ENCODE measurements at places on chromosomes 2 and 18.

GRCh38 chr18:79515944-79516351 lies 120.2 kb downstream of the NFATC1 start:
- no peak for DNase-seq

GRCh38 chr2:3522961-3523421 lies 3.7 kb upstream of the ADI1 start:
- peak; percentile 40 for DNase-seq

- peak; percentile 63 for DNase-seq
Measured at GRCh38 chr2:102048465-102048864, 56.7 kb downstream of the IL1R2 start.

- DNase-seq: peak; percentile 19
Measured at GRCh38 chr2:224711859-224712665, 4.1 kb downstream of the CCDC195 start.

DNA sequence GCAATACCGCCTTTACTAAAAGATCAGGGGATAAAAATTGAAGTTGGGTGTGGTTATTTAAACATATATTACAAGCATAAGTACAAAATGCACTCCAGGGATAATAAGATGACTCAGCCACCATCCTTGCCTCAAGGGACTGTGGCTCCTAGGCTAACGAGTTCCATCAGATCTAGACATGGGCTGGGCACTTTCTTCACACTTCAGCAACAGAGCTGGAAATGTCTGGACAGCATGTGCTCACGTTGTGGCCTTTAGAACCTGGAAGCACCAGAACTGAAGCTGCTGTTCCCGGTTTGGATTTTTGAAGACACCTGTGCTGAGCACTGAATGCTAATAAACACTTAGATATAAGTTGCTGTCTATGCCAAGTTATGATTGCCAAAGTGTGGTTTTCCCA lies 384.2 kb upstream of the SALL3 start:
- DNase-seq: no peak

- no peak for DNase-seq
Measured at GRCh38 chr2:70515938-70516337, 37.7 kb downstream of the TGFA start.

DNA sequence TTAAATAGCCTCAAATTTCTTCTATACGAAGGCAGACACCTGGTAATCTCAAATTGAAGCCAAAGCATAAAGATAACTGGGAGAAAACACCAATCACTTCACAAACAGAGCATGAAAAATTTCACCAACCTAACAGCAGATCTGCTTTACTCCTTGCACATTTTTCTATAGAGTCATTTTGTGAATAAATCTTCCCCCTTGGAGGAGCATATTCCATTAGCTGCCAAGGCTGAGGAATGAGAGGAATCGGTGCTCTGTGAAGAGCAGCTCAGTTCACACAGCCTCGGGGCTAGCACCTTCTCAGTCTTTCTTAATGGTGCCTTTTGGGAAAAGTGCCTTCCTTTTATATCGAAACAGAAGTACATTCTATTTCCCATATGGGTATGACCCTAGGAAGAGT lies 1313.7 kb upstream of the NRXN1 start:
- no peak for DNase-seq

DNA sequence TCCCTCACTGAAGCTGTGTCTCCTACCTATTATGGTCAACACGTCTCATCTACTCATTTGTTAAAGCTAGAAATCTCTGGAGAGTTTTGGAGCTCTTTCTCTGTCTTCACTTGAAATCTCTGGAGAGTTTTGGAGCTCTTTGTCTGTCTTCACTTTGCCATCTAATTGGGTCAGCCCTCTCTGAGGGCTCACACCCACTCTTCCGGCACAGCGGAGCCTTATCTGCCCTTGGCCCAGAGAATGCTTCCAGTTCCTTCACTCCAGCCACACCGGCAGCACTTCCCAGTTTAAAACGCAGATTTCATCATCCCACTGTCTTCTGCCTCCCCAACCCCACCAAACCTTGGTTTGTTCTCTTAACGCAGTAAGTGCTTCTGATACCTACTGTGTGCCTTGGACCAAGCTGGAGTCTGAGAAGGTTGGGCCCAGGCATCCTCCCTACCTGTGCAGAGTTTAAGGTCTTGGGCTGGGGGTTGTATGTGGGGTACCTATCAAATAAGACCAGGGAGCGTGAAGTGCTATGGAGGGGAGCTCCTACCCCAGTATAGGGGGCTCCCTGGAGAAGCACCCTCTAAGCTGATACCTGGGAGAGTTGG lies 5.0 kb downstream of the HPCAL1 start:
- DNase-seq: no peak

- DNase-seq: no peak
Measured at GRCh38 chr2:128312411-128312810, 6.3 kb downstream of the HS6ST1 start.

DNA sequence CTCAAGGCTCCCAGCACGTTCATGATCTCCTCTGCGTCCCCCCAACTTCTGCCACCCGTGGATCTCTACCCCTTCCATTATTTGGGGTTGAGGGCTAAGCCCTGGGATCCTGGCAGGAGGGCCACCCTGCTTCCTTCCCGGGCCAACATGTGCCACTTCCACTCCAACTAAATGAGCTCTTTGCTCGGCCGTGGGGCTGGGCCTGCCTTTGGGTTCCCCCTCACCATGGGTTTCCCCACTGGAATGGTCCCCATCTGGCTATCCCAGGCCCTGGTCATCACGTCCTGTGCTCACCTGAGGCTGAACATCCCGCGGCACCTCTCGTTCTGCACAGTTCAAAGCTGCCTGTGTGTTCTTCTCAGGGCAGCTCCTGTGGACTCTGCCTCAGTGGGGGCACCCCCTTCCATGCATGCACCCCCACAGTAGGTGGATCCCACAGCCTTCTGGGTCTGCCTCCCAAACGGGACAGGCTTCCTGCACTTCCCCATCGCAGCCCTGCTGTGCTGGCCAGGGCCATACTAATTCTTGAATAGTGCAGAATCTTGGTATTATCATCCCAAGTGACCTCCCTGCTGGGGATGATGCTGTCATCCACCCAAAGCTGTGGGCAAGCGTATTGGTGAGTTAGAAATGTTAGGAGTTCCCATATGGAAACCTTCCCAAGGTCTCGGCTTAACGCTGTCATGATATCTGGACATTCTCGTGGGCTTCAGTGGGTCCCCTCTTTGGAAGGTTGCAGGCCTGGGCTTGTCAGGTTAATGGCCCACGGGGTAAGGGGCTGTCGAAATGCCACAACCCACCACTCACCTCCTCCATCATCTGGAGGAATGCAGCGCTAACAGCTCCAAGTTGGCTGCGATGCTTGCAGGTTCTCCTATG lies 150.5 kb upstream of the TWIST2 start:
- no peak for DNase-seq

GRCh38 chr2:191678437-191679100 lies 633 bp downstream of the NABP1 start:
- peak; percentile 64 for DNase-seq

- DNase-seq: peak; percentile 70
Measured at GRCh38 chr2:127576433-127577207, 41.1 kb downstream of the MYO7B start.

GRCh38 chr2:1489486-1489885 lies 76.2 kb downstream of the TPO start:
- no peak for DNase-seq

- no peak for DNase-seq
Measured at GRCh38 chr2:137872577-137872976, 91.7 kb upstream of the HNMT start.

DNA sequence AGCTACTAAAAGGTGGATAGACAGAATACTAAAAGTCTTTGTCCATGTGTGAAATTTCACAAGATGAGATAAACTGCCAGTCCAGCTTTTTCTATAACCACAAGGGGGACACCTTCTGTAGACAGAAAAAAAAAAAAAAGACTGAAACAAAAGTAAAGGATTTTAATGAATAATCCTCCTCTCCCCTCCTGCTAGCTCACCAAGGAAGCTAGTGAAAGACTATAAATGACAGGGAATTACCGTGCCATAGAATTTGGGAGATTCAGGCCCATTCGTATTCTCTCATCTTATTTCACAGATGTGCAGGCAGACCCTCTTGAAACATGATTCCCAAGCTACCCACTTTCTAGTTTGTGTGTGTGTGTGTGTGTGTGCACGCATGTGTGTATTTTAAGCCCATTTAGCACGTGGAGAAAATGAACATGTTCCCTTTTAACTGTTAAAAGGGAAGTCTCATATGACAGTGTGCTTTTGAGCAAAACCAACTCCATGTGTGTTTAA lies 36.3 kb upstream of the SLC8A1 start:
- peak; percentile 59 for DNase-seq

GRCh38 chr2:105652014-105652796 lies 92.5 kb upstream of the NCK2 start:
- no peak for DNase-seq

- DNase-seq: peak; percentile 41
Measured at GRCh38 chr2:207434899-207435465, 94.8 kb upstream of the CREB1 start.

DNA sequence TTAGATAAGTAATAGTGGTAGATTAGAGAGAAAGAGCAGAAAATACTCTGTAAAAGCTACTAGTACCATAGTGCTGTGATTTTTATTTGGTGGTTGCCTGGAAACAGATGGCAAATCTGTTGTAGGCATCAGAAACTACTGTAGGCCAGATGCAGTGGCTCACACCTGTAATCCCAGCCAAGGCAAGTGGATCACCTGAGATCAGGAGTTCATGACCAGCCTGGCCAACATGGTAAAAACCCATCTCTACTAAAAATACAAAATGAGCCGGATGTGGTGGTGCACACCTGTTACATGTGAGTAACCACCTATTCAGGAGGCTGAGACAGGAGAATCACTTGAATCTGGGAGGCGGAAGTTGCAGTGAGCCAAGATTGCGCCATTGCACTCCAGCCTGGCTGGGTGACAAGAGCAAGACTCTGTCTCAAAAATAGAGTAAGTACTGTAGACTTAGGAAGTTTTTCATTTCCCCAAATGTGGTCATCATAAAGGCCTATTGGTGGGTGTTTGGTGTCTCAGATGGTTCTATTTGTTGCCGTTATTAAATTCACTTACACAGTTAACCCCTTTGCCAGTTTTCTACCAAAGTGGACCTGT lies 79.6 kb downstream of the SPTBN1 start:
- no peak for DNase-seq

- no peak for DNase-seq
Measured at GRCh38 chr2:156340804-156341451, 8.4 kb upstream of the NR4A2 start.

DNA sequence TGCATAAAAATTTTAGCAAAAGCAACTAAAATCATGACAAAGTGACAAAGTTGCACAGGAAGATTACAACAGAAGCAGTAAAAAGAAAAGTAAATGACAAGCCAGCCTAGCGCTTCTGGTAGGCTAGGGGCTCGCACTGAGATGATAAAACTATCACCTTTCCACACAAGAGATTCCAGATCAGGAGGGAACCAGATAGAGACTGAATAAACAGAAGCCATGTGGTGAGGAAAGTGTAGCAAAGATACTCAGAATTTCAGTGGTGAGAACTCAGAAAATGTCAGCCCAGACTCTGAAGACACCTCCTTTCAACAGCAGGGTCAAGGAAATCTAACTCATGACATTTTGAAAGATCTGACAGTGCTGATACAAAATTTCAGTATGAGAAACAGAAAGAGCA lies 77.4 kb upstream of the DNAJC10 start:
- DNase-seq: no peak

GRCh38 chr2:32284321-32284720 lies 6.6 kb downstream of the YIPF4 start:
- DNase-seq: no peak

DNA sequence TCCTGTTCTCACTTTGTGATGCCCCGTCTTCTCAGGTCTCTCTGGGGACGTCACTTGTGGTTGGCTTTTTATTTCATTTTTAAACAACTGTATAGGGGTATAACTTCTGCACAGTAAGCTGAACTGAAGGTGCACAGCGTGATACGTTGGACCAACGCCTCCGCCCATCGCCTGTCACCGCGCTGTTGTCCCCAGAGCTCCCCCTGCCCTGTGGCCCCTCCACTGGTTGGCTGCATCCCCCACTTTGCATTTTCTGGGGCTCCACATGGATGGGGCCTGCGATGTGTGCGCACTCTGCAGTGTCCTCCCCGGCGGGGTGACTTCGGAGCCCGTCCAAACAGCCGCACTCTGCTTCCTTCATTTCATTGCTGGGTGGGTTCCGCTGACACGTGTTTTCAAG lies 14.3 kb downstream of the GPR35 start:
- no peak for DNase-seq

- no peak for DNase-seq
Measured at GRCh38 chr18:31401156-31402025, 24.8 kb downstream of the DSG4 start.

- DNase-seq: peak; percentile 3
Measured at GRCh38 chr2:185373229-185373628, 365.4 kb upstream of the FSIP2 start.

DNA sequence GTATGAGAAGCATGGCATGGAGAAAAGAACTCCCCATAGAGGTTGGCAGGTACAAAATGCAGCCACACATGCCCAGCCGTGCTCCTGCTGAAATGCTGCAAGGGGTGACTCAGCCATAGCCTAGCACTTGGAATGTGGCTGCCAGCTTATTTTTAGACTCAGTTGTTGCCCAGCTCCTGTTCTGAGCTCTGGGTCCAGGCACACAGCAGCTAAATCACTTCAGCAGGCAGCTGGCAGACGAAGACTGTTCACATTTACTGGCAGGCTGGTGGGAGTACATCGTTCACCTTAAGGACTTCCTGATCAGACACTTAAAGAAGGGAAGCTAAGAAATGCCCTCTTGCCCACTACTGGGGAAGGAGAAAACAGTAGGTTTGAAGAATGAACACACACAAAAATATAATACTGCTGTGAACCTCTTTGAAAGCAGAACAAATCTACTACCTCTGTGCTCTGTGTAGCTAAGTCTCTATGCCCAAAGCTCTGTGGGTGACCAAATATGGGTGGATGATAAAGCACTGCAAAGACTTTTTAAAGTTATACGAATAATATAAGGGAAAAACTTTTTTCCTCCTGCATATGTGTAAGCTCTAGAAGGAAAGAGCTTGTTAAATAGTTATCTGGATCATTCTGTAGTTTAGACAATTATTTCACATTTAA lies 146.1 kb downstream of the LNPK start:
- DNase-seq: no peak

DNA sequence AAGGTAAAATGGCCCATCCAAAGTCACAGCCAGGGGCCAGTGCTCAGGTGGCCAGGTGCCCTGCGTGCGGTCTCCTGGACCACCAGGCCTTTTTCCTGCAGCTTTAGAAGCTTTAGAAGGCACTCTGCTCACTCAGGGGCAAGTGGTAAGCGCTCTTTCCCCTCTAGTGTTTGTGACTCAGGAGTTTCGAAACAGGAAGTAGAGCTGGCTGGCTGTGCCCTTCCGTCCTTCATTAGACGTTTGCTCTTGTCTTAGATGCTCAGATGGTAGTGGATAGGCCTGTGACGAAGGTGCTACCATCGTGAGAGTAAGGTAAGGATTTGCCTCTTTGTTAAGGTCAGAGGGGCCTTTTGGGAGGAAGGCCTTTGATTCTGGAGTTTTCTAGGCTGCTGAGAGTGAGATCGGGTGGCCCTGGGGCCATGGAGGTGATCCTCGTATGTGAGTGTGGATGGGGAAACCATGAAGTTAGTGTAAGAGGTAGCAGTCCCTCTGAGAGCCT lies at the start of gene CASP8:
Gene CASP8, plus strand, starts transcription at position 235 of the 499 bp plus-strand sequence. CDS start 5,951 bp downstream, outside the sequence.
- DNase-seq: peak; percentile 62

DNA sequence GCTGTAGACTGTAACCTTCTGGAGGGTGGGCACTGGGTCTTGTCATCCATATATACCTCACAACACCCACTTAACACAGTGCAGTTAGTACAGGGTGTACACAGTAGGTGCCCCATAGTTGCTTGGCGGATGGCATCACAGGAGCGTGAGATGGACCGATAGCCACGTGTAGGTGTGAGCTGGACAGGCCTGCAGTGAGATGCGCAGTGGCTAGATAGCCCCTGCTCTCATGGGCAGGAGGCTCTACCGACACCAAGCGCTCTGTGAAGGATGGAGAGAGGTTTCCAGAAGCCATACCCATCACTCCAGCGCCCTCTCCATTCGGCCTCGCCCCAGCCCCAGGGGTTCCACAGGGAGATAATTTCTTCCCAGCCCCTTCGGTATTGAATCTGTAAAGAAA lies 49.5 kb downstream of the CAPN13 start:
- no peak for DNase-seq

All from fibroblast of skin of right biceps (primary cell).